ENCODE measurements at places on chromosomes 12 and 14.

GRCh38 chr14:61654026-61654425, 41.3 kb upstream of the HIF1A start:
- DNase-seq = no peak

- DNase-seq = no peak
Observed at GRCh38 chr12:95674631-95675030, 115.9 kb downstream of the NTN4 start.

DNA sequence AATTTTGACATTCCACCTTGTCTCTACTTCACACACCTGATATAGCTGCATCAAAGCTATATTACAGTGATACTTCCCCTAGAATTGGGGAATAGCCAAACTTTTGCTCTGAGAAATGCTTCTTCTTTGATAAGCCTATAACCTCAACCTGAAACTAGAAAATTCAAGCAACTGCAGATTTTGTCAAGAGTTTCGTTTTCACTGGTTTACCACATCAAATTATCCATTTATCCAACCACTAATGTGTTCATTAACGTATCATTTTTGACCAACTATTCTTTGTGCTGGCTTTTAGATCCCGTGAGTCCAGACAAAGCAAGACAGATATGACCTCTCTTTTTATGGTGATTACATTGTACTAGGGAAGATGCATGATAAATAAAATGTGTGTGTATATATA, 13.5 kb upstream of the TAS2R46 start:
- DNase-seq = no peak

GRCh38 chr12:119156401-119157044, 22.2 kb upstream of the HSPB8 start:
- DNase-seq = no peak

- DNase-seq = no peak
Observed at GRCh38 chr12:110171186-110171538, 47.0 kb downstream of the IFT81 start.

GRCh38 chr14:65015391-65015790, 28.7 kb downstream of the FNTB start:
- no peak for DNase-seq

GRCh38 chr14:95248432-95248831, 71.3 kb downstream of the CLMN start:
- no peak for DNase-seq

GRCh38 chr12:2057041-2057794, 4.4 kb downstream of the CACNA1C start:
- peak; percentile 64 for DNase-seq

DNA sequence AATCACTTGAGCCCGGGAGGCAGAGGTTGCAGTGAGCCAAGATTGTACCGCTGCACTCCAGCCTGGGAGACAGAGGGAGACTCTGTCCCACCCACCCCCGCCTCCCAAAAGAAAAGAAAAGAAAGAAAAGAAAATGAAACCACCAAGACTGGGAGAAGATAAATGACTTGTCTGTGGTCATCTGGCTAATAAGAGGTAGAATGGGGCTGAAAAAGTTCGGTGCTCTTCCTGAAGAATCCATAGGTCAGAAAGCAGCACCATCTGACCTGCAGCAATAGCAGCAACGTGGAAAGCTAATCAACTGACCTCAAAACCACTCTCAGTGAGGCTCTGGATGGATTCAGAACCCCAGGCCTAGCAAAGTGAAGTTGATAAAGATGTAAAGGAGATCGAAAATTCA, 25.2 kb downstream of the SSH1 start:
- no peak for DNase-seq

DNA sequence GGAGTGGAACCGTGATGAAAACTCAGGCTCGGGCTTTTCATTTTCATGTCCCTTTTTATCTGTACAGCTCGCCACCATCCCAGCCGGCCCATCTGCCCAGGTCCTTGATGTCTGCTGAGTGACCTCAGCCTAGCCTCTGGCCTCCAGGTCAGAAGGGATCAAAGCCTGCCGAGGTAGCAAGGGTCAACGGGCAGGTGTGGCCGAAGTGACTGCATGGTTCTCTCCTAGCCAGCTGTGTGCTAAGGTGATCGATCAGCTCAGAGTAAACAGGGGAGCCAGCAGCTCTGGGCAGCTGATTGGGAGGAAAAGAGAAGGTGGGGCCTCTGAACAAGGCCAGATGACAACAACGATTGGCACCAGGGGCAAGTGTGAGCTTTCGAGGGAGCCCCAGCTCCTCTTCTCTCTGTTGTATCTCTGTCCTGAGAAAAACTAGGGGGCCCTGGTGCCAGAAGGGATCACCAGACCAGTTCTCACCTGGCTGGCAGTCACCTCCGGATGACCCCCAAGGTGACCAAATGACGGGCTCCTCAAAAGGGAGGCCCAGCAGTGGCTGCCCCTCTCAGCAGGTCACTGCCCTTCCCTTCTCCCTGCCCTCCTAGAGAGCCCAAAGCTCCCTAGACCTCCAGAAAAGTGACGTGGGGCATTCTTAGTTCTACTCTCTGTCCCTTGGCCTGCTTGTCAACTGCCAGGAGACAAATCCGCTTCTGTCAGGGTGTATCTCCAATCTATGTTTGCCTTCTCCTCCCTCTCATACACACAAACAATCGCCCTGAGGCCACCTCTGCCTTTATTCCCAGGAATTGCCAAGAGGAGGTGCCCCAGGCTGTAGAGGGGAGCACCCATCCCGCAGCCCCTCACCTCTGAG, 3.4 kb downstream of the SLC6A12 start:
- DNase-seq = no peak

DNA sequence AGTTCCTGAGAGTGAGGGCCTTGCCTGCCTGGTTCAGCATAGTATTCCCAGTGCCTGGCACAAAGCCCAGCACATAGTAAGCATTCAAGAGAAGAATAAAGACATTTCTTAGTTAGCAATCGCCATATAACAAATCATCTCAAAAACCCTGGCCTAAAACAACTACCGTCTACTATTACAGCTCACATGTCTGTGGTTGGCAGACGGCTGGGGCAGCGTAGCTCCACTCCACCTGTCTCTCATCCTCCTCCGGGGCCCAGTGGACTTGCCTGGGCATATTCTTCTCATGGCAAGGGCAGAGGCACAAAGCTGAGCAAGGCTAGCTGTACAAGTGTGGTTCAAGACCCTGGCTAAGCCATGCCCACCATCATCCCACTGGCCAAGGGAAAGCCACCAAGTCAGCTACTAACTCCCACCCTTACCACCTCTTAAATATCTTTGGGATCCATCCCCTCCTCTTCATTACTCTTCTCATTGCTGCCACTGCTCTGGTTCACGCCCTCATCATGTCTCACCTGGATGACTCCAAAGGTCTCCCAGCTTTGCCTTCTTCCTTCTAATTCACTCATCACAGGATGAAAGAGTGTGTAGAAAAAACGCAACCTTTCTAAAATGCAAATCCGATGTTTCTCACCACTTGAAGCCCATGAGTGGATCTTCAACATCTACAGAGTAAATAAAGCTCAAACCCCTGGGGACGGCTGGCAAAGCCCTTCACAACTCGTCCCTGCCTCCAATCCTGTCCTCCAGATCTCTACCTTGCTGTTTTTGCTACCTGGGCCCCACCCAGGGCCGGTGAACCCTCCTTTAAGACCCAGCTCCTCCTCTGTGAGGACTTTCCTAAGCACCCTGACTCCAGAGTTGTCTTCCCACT, 10.4 kb downstream of the TMEM229B start:
- DNase-seq = no peak

GRCh38 chr12:51890133-51890464, 2.2 kb downstream of the ANKRD33 start:
- DNase-seq = no peak

GRCh38 chr14:51816031-51816430, 44.4 kb upstream of the GNG2 start:
- DNase-seq = no peak

- no peak for DNase-seq
Observed at GRCh38 chr14:57482120-57482519, 11.5 kb downstream of the CCDC198 start.

- no peak for DNase-seq
Observed at GRCh38 chr12:42969355-42969754, 379.8 kb upstream of the PRICKLE1 start.

Data from activated CD4-positive, alpha-beta memory T cell treated with anti-CD3 and anti-CD28 coated beads for 36 hours (primary cell).